CD4-positive, CD25-positive, alpha-beta regulatory T cell (primary cell): ENCODE measurements at places on chromosomes 3 and 15.
A peak's percentile ranks its signal among the peaks of the same experiment; 100 is the strongest.

DNA sequence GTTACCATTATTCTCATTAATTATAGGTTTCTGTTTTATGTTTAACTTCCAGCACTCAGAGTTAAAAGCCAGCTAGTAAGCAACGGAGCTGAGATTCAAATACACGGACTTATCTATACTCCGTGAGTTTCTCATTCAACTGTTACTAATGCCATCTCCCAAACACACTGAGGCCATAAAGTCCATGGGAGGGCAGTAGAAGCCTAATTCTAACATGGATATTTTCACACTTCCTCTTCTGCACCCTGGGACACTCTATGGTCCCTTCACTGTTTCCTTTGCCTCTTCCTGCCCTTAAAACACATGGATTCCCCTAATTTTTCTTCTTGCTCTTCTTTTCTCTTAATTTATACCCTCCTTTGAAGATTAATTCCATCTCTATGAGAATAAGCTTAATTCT, 245.0 kb downstream of the KLF13 start:
- DNase-seq: no peak

GRCh38 chr3:25191673-25192072, 236.4 kb upstream of the RARB start:
- DNase-seq: no peak

- no peak for DNase-seq
Observed at GRCh38 chr3:27326629-27327545, 42.3 kb downstream of the NEK10 start.

DNA sequence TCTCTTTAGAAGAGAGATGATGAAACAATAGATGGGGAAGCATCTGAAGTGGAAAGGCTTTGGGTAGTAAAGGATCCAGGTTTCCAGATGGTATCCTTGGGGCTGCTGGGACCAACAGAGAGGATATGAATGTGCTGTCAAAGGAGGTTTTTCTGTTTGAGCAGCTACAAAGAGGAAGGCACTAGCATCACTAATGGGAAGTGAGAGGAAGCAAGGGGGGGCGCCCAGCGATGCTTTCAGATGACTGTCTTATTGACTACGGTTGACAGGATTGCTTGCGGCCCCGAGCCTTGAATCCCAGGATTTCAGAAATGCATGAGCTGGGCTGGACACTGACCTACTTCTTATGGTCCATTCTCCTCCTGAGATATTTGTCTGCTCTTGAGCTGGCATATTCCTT, 103.8 kb upstream of the GALNT15 start:
- no peak for DNase-seq

DNA sequence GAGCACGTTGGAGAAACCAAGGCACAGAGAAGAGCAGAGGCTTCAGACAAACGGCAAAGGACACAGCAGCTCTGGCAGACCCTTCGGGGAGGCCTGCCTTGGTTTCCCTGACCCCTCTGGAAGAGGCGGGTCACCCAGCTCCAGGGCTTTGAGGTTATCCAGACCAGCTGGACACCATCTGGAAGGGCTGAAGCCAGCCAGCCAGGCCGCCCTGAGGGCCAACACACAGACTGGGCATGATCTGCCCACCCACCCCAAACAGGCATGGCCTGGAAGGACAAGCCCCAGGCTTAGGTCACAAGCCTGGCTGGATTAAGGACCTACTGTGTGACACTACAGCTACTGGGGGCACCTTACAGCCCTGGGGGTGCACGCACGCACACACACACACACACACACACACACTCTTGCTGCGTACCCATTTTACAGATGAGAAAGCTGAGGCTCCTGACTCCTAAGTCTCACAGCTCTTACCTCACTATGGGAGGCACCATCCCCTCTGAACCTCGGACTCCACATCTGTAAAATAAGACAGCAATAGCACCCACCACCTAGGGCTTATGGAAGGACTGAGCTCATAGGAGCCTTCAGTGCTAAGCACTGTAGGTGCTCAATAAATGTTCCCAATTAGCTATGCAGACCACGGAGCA, 10.8 kb downstream of the PLXND1 start:
- DNase-seq: no peak

GRCh38 chr3:2921452-2921851, 188.7 kb downstream of the IL5RA start:
- DNase-seq: no peak

GRCh38 chr3:23740517-23740965, 65.2 kb upstream of the UBE2E1 start:
- DNase-seq: peak; percentile 34

GRCh38 chr3:48243886-48244285, 3.0 kb downstream of the ZNF589 start:
- no peak for DNase-seq

- no peak for DNase-seq
Observed at GRCh38 chr3:141377377-141377776, 9.1 kb downstream of the ZBTB38 start.

DNA sequence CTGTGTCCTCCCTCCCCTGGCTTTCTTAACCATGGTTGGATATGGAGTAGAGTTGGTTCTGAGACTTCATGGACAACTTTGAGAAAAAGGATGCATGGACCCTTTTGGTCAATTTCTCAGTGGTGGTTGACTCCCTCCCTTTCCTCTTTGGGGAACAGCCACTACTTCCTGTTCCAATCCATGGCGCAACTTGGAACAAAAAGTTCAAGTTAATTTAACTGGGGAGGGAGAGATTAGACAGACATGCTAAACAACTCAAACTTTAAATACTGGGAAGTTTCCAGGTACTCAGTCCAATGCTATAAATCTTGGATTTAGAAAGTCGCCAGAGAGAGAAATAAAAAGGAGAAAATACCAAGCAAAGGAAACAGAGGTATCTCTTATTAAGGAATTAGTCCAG, 202.2 kb downstream of the PDZRN3 start:
- DNase-seq: no peak

DNA sequence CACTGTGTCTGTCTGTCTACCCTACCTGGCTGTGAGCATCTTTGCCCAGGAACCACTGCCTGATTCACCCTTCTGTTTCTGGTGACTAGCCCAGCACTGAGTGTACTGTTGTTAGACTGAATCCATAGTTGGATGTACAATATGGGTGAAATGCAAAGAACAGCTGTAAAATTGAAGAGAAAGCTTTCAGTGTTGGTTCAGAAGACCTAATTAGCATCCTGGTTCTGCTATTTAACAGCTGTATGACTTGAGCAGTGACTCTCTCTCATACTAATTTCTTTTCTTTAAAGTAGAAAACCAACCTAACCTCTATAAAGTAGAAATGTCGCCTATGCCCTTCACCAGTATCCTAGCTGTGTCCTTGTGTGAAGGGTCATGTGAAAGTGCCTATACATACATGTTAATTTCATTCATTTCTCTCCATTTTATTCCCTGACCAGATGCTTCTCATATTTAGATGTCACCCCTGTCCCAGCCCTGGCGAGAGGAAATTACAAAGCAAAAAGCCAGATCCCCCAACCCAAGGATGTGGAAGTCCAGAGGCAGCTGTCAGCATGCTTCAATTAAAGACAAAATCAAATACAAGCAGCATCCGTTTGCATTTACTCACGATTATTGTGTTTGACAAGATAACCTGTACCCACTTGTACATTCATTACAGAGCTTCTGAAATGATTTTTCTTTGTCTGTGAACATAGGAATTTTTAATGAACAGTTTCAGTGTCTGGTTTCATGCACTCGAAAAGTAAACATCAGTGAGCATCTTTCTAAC, 305.7 kb upstream of the ICE2 start:
- no peak for DNase-seq

DNA sequence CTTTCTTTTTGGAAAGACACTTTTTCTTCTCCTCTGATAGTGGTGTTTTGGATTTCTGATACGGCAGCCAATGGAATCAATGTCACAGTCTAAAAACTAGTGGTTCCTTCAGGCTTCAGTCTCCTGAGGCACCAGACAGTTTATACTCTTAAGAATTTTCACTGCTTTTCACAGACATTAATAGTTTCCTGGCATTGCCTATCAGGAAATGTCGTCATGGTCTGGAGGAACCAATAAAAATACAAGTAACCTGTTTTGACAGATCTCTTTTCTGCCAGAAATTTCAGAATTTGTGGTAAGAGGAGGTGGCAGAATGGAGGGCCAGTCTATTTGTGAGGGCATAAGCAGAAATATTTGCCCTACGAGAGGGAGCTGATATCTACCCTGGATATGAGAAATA, 44.8 kb downstream of the FILIP1L start:
- DNase-seq: no peak
